NCI-H510A (cell line): ENCODE measurements at places on chromosomes 7 and 10.

GRCh38 chr10:31268444-31269303, 50.3 kb upstream of the ZEB1 start:
- no peak for DNase-seq

- no peak for DNase-seq
Observed at GRCh38 chr7:43220250-43220649, 107.8 kb downstream of the HECW1 start.

DNA sequence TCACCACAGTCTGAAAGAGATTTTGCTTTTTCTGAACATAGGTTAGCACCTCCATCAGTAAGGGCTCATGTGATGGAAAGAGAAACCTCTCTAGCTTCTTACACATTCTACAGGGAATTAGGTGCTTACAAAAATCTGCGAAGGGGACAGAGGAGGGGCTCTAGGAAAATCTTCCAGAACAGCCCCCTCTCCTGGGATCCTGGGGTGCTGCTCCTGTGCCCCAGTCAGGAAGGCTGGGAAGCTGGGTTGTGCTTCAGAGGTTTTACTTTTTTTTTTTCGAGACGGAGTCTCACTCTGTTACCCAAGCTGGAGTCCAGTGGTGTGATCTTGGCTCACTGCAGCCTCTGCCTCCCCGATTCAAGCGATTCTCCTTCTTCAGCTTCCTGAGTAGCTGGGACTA, 7.5 kb upstream of the FAM171A1 start:
- no peak for DNase-seq

GRCh38 chr7:102974366-102975236, 61.8 kb downstream of the LRRC17 start:
- DNase-seq, result no peak

- no peak for DNase-seq
Observed at GRCh38 chr10:130808243-130808642, 503.3 kb downstream of the TCERG1L start.

GRCh38 chr7:216360-217300, 24.3 kb downstream of the FAM20C start:
- DNase-seq, result no peak

GRCh38 chr10:11242443-11243387, 225.0 kb downstream of the CELF2 start:
- DNase-seq, result no peak

- no peak for DNase-seq
Observed at GRCh38 chr10:124697443-124697836, 46.7 kb downstream of the FAM53B start.

GRCh38 chr10:101397140-101397539, 43.2 kb downstream of the BTRC start:
- DNase-seq, result no peak

DNA sequence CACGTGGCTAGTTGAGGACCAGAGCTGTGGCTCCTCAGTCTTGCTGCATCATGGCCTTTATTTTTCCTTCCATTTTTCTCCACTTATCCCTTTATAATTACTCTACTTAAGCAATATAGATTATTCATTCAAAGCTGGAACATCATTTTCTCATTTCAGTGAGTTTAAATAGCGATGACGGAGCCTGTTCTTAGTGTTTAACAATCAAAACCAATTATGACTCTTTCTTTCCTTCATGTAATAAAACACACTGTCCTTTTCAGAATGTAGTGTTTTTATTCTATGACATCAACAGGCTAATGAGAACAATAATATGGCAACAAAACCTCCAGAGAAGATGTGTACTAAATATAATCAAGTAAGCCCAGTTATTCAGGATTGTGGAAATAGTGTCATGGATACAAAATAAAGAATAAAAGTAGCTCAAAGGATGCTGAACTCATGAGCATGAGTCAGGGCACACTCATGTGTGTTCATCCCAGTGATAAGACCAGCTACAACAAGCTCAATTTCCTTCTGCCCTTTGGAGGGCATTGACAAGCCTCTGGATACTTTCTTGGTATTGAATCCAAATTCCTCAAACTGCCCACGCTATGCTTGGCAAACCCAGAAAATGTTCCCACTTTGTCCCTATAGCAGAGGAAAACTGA, 188.4 kb downstream of the CYP26A1 start:
- DNase-seq, result no peak

GRCh38 chr7:1022356-1022755, 22.0 kb upstream of the GPR146 start:
- no peak for DNase-seq

DNA sequence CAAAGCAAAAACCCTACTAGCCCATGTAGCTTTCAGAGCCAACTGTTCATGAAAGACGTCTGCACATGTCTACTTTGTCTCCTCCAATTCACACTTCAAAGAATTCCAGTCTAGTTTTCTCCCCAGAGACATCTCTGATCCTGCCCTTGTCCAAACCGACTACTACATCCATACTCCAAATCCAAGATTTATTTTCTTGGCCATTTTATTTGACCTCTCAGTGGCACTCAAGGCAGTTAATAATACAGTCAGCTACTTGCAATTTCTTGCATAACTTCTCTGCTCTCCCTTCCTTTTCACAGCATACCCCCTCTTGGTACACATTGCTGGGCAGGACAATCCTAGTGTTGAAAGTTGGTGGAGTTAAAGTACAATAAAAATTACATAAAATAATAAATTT, 170.9 kb upstream of the INHBA start:
- no peak for DNase-seq

DNA sequence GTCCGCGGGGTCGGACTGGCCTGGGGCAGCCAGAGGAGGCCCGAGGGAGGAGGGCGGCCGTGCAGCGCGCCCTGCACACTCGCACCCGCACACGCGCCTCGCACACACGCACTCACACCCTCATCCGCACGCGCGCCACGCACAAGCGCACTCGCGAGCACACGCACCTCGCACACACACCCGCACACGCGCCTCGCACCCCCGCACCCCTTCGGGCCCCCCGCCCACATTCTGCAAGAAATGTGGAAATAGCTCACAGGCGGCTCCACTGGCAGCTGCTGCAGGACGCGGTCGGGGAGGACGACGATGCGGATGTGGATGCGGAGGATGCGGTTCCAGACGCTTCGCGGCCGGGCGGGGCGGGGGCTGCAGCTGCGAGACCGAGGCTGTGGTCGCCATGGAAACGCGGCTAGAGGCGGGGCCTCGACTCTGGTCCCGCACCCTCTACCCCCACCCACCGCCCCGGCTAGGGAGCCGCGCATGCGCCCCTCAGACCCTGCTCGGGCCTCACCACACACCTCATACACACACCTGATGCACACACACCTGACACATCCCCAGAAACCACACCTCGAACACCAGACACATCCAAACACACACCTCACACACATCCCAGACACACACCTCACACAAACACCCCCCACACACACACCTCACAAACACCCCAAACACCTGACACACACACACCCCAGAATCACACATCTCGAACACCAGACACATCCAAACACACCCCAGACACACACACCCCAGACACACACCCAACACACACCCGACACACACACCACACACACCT, at the start of gene CALY:
TSS of gene CALY (minus strand) at position 320 of the 793 bp plus-strand sequence. CDS start 7,907 bp downstream, outside the sequence.
- DNase-seq, result no peak

DNA sequence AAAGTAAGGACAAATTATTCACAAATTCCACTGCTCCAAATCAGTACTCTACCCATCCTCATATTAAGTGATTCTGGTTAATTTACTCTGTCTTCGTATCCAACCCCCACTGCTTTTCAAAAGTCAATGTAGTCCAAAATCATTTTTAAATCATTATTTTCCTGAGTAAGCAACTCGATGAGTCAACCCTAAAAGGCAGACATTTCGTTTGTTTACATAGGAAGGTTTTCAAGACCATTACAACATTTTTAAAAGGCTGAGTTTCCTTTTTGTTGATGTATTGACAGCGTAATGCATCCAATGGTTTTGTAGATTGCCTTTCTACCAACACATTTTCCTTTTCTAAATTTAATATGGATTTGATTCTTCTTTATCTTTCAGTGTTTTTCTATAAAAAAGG, 523.0 kb upstream of the ANKRD30A start:
- no peak for DNase-seq
